ENCODE measurements at places on chromosomes 3 and 15. TPM values are rescaled to one million over a fixed set of nuclear protein-coding genes. Genes with fewer than 3 reads are reported as not detected.

The GP5 gene
- polyA plus RNA-seq, result 0.04 TPM

The TTLL13 gene
- not detected for polyA plus RNA-seq

The TOP2B gene
- polyA plus RNA-seq, result 102 TPM

The RARB gene
- 0.18 TPM for polyA plus RNA-seq

The USP13 gene
- 0.74 TPM for polyA plus RNA-seq

The ARF4 gene
- 95.2 TPM for polyA plus RNA-seq

The GHRL gene
- 0.16 TPM for polyA plus RNA-seq

The TMEM207 gene
- polyA plus RNA-seq, result not detected

The NR1I2 gene
- polyA plus RNA-seq, result not detected

The PLA2G4D gene
- not detected for polyA plus RNA-seq

The GABRG3 gene
- 7.6 TPM for polyA plus RNA-seq

- DNase-seq, result no peak
These were observed 47.7 kb downstream of the BDH1 start for GRCh38 chr3:197508051-197508451.

- DNase-seq, result no peak
These were observed 386.5 kb downstream of the TIGIT start for GRCh38 chr3:114680299-114680698.

- no peak for DNase-seq
These were observed 152.4 kb upstream of the DPH6 start for GRCh38 chr15:35698331-35698730.

- DNase-seq, result no peak
These were observed 103.8 kb upstream of the UBE2E1 start for GRCh38 chr3:23701716-23702597.

GRCh38 chr15:55789066-55789660 is 46.2 kb upstream of the PRTG start:
- peak; percentile 67 for DNase-seq

DNA sequence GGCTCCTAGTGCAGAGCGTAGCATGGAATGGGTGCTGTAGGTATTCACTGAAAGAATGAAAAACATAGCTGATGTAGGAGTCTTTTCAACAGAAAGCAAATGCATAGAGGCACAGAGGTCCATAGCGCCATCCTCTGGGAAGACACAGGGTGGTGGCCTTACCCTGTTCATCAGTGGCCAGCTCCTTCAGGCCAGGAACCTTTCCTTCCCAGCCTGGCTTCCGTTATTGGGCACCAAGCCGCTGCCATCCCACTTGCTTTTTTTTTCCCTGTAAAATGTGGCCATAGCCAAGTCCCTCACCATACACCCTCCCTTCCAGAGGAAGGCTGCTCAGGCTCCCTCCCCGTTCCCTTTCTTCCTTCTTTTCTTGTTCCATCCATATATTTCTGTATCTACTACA is 118.1 kb downstream of the ZNF621 start:
- no peak for DNase-seq

GRCh38 chr3:171614318-171614921 is 154.2 kb upstream of the TNIK start:
- DNase-seq, result peak; percentile 53

DNA sequence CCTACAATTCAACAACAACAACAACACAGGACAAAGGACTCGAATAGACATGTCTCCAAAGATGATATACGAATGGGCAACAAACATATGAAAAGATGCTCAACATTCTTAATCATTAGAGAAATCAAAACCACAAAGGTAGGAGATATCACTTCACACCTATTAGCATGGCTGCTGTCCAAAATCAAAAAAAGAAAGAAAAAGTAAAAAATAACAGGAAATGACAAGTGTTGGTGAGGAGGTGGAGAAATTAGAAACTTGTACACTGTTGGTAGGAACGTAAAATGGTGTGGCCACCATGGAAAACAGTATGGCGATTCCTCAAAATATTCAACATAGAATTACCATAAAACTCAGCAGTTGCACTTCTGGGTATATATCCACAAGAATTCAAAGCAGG is 312.3 kb upstream of the STT3B start:
- no peak for DNase-seq

- DNase-seq, result no peak
These were observed 18.0 kb upstream of the SPTBN5 start for GRCh38 chr15:41911691-41912345.

- peak; percentile 79 for DNase-seq
These were observed 387.8 kb downstream of the SHQ1 start for GRCh38 chr3:72460205-72461174.

DNA sequence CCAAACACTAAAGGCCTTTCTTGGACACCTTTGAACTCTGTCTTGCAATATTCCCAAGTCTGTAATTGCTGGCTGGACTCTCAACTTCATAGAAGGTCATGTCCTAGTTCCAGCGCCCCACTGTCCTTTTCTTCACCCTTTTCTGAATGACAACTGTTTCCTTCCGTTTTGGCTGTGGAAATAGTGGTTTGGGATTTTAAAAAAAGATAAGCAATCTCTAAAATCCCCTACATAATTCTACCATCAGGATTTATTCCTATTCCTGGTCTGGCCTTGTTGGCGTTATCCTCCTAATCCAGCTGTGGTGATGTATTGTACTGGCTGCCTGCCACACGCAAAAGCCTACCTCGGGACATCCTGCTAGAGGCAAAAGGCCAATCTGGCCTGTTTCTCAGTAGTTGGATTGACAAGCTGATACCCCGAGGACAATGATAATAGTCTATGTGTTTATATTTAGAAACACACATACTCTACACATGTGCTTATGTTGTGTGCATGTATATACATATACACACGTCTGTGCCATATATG is 440.3 kb upstream of the DPH6 start:
- DNase-seq, result no peak

- no peak for DNase-seq
These were observed 44.0 kb downstream of the NUP210 start for GRCh38 chr3:13376091-13376490.

DNA sequence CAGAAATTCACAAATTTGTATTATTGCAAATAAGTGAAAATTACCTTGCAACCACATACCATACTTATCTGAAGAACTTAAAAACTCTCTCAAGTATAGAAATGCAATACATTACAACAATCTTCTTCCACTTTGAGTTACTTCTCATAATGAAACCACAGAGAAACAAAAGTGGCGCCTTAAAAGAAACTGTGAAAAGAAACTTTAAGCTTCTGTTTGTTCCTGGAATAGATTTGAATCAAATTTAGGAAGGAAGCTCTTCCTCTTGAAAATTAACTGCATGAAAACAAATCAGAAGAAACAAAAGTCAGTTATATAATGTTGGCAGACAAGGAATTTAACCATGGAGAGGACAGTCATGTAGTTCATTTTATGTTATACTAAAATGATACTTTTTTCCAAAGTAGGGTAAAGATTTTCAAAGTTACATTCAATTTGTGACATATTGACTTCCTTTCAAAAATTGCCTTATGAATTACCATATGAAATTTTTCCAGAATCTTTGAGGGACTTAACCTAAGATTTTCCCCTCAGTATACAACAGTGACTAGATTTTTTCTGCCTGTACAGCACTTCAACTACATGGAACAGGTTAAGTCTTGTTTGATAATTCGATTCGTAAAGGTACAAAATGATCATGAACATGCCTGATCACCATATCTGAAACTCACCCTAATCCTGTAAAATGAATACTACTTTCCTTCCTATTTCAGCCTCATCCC is 57.6 kb upstream of the TNFSF10 start:
- DNase-seq, result no peak

DNA sequence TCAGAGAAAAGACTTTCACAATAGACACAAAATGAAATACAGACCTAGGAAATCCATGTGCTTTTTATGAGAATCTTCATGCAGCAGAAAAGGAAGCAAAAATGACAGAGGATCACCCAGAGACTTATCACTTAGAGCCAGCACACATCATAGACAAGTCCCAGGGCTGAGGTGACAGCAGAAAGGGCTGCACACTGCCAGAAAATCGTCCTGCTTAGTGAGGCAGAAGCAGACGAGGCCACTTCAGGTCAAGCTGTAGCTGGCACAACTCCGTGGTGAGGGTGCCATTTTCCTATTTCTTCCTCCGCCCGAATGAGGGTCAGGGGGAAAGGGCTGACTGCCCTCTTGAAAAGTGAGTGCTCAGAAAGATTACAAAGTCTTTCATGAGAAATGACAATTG is 95.9 kb upstream of the TNIK start:
- peak; percentile 54 for DNase-seq

DNA sequence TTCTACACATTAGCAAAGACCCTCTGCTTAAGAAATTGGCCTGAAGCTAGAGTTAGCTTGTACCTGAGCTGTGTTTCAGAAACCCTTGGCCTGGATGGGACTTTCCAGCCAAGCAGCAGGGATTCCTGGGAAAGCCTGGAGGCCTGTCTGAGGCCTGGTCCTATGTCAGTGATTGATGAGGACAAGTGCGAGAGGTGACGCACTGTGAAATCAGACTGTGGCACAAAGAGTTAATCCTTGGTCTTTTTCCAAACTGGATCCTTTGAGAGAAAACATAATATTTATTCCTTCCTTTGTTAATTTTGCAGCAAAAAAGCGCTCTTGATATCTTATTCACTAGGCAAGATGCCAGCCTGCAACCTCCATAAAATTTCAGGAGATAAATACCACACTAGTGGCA is 225.0 kb upstream of the ATP11B start:
- no peak for DNase-seq

DNA sequence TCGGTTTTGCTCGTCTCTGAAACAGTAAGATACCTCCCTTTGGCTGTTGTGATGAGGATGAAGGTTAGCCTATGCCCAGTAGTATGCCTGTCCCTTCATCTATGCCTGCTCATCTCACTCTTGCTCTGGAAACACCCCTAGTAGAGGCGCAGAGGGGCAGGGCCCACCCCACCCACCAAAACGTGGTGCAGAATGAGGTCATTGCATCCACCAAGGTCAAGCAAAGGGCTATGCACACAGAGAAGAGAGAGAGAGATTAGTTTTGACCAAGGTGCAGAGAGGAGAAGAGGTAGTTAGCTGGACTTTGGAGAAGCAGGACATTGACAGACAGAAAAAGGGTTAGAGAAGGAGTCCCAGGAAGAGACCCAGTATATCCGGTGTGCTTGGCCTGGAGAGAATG is 119.9 kb downstream of the CORO2B start:
- DNase-seq, result no peak

DNA sequence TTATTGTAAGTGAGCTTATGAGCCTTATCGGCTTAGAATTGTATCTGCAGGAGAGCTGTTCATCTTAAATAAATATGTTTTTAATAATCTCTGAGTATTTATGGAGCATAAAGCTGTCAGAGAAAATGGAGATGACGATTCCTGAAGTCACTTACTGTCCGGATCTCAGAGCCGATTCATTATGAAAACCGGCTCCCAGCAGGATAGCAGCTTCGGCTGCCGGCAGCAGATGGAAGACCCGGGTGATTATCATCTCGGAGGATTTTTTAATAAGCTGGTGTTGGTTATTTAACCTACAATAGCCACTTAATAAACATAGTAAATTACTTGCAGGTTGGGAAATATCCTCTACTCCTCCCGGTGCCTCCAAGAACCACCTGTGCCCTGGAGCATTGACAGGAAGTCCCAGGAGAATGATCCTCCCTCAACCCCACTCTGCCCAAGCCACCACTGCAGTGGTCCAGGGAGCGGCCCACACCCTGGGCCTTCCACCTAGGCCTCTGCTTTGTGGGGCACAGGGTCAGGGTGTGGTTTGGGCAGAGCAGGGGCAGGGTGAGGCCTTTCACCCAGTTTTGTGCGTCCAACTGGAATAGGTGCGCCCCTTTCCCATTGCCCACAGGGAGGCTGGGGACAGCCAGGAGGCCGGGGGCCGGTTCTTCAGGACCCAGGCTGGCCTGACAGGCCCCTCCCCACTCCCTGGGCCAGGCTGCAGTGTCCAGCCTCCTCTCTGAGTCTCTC is 42.2 kb upstream of the PRR23E start:
- DNase-seq, result no peak

GRCh38 chr3:114452256-114452655 is 158.4 kb downstream of the TIGIT start:
- DNase-seq, result no peak

- DNase-seq, result no peak
These were observed 77.6 kb upstream of the DLG1 start for GRCh38 chr3:197376020-197376419.

DNA sequence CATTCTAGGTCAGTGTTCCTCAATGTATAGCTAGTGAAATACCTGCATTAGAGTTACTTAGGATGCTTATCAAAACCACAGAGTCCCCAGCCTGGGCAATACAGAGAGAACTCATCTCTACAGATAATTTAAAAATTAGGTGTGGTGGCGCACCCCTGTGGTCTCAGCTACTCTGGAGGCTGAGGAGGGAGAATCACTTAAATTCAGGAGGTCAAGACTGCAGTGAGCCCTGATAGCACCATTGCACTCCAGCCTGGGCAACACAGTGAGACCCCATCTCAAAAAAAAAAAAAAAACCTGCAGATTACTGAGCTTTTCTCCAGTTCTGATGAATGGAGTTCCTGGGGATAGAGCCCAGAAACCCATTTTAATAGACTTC is 10.1 kb upstream of the MINDY2 start:
- DNase-seq, result no peak

DNA sequence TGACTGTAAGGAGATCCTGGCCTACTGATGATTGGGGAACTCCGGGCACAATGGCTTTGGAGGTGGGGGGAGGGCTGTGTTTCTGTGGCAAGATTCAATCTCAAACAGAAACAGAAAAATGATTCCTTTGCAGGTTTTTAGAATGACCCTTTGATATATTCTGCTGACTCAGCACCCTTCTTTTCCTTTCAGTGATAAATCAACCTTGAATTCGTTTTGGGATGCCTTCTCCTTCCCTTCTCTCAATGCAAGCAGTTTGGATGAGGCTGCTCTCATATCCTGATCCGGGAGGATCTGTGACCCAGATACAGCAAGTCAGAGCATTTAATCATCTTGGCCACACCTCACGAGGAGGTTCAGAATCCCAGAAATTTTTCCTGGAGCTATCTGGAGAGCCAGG is 156.1 kb upstream of the PRICKLE2 start:
- no peak for DNase-seq

GRCh38 chr3:14439501-14440167 is 37.2 kb downstream of the SLC6A6 start:
- peak; percentile 78 for DNase-seq

DNA sequence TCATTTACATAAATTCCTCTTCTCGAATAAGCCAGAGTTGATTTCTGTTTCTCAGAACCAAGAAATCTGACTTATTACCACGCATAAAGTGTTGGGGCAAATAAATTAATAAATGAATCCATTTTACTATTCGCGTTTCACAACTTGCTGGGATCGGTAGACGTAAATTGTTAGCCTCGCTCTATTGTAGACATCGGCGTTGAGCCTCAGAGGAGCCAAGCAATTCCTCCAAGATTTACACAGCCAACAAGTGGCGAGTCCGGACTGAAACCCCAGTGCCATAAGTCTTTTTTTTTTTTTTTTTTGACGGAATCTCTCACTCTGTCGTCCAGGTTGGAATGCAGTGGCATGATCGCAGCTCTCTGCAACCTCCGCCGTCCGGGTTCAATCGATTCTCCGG is 8.9 kb downstream of the KLHL6 start:
- DNase-seq, result no peak

DNA sequence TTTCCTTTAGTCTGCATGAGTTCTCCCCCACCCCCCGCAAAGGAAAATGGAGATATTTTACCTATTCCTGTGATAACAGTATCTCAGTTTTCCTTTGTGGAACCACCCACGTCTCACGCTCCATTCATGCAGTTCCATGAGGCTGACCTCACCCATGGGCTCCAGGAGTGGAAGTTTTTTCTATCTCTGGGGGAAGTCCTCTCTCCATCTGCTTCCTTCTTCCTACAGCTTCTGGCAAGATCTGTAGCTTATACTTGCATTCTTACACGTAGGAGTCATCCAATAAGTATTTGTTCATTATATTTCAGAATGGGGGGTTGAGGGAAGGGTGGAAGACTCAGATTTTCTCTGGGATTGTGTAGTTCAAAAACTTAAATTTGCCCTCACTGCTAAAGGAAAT is 5.8 kb upstream of the GLCE start:
- no peak for DNase-seq

- DNase-seq, result no peak
These were observed 917 bp downstream of the LNP1 start for GRCh38 chr3:100402256-100402655.

All from K562 (cell line).